ENCODE measurements at places on chromosomes 3 and 15. TPM values are rescaled to one million over a fixed set of nuclear protein-coding genes. Genes with fewer than 3 reads are reported as not detected.

Gene COL6A5
- total RNA-seq = not detected

Gene LMAN1L
- total RNA-seq = not detected

GRCh38 chr3:124303305-124303910, 311.5 kb upstream of the ROPN1 start:
- H3K27ac ChIP-seq = no peak overlapping the region
- no peak for DNase-seq
- 0 out of 2 replicates have a peak, but pooled peaks cover 11% of the 10 kb centered on the region for H3K27me3 ChIP-seq
- no peaks in the 10 kb centered on the region for H3K36me3 ChIP-seq

DNA sequence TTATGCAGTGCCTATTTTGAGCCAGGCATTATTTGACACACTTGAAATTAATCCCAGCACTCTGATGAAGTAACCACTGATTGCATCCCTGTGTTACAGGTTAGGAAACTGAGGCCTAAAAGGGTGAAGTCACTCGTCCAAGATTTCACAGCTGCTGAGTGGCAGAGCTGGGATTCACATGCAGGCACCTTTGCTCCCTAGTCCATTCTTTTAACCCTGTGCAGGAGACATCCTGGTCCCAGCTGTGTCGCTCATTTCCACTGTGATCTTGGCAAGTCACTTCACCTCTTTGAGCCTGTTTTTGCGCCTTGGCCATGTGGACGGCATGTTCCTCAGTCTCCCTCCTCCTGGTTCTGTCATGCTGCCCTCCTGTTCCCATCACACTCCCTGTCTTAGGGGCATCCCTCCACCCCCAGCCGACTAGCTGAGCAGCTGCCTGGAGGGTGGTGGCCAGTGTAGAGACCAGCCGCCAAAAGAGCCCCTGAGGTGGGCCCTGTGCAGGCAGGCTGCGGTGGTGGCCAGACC, 70.6 kb downstream of the SMAD6 start:
- H3K27me3 ChIP-seq = no peaks in the 10 kb centered on the region
- H3K27ac ChIP-seq = no peak overlapping the region
- H3K4me1 ChIP-seq = peaks cover 23% of the 10 kb centered on the region
- no peak overlapping the region for H3K4me3 ChIP-seq
- no peak for DNase-seq
- H3K36me3 ChIP-seq = no peaks in the 10 kb centered on the region
